ENCODE measurements at places on chromosomes 3 and 15. TPM values are rescaled to one million over a fixed set of nuclear protein-coding genes. Genes with fewer than 3 reads are reported as not detected.

DNA sequence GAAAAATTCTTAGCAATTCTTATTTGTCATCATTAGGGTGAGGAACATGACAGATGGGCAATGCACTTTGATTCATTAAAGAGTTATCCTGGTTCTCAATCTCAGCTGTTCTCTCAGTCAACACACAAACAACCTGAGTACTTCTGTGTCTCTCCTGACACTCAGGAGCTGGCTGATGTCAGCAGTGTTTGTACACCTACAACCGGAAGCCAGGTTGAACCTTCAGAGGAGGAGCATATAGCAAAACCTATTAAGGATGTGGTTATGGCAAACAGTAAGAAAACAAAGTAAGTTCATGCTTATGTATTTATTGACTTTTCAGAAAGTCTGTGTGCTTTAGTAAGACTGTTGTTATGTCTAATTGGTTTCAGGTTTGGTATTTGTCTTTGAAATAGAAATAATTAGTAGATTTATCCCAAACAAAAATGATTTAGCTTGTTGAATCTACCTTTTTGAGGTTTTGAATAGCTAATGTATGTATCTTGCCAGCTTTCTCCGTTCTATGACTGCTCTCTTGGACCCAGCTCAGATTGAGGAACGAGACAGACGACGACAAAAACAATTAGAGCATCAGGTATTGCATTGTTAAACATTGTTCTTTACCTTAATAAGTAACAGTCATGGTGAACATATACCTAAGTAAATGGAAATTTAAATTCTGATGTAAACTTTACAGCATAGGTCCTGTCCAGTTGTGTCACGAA lies 36.6 kb downstream of the CCDC66 start:
- DNase-seq: peak; percentile 44

Gene ACTRT3
- total RNA-seq: 0.46 TPM

DNA sequence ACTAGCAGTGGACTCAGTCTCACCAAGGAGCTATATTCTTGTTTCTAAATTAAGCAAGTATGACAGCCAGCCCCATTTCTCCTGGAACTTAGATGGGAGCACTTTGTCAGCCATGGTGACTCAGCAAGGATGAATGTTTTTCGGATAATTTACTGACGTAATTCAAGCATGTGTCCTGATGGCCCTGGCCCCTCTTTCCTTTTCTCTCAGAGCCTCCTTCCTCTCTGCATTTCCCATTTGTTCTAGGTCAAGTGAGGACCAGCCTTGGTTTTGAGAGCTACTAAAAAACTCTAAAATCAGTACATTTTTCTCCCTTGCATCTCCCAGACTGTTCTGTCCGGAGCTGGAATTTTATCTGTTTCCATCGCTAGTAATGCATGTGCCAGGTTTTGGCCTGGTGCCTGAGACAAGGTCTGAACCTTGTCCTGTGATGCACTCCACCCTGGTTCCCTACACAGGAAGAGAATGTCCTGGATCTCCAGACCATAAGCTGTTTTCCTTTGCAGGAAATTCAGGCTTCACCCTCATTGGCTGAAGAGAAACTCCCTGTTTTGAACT lies 256.6 kb upstream of the ROPN1 start:
- no peak for DNase-seq

- no peak for DNase-seq
These were observed 318.5 kb upstream of the ADAMTS9 start for GRCh38 chr3:65006300-65006739.

DNA sequence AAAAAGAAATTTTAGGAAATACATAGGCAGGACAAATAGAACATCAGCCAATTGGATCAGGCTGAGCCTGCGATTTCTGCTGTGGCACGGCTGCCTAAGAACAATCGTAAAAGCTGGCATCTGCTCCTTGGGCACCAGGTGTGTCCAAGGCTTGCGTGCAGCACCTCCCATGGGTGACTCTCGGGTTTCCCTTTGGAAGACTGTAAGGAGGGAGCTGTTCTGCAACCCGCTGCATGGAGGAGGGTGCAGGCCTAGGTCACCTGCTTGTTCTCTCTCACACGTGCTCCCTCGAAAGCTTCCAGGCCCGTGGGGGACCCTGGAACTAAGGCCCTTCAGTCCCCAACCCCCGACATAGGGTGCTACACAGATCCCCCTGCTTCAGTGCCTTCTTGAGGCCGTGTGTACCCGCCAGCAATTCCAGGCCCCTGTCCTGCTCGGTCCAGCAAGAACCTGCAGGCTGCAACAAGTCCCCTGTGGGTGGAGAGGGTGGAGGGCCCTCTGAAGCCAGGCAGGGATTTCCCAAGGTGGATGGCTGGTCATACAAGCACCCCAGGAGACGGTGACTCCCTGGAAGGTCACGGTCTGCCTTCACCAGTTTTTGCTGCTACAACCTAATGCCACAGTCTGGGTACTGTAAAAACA lies 3.4 kb downstream of the GP9 start:
- no peak for DNase-seq

All from activated T-cell treated with anti-CD3 and anti-CD28 coated beads, Interleukin-2, amount 50 U/mL, for 72 hours (primary cell).